ENCODE measurements at places on chromosomes 12 and 14.

DNA sequence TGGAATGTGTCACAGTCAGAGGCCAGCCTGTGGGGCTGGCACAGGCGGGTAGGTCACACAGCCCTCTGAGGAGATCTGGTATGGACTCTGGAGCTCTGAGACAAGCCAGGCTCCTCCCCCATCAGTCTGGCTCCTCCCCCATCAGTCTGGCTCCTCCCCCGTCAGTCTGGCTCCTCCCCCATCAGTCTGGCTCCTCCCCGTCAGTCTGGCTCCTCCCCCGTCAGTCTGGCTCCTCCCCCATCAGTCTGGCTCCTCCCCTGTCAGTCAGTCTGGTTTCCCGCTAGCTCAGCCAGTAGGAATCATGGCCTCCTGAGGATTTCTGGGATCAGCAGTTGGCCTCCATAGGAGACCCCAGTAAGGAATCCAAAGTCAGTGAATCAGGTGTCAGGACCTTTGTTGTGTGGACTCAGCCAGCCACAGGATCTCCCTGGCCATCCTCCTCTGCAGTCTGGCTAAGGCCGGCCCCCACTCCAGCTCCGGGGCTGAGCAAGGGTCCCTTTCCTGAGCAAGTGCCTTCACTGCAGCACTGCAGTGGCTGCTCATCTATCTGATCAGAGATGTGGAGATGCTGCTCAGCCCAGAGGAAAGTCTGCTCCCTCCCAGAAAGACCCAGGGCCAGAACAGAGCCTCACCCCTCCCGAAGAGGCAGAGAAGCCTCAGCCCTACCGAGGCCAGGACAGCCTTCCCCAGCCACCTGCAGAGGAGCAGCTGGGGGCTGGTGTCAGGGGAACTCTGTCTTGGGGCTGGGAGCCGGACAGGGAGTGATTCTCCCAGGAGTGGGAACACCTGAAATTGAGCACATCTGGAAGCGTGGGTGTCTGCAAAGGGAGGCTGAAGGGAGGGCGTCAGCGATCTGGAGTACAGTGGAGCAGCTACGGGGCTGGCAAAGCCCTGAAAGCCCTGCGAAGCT, 35.7 kb downstream of the IQSEC3 start:
- DNase-seq: no peak

DNA sequence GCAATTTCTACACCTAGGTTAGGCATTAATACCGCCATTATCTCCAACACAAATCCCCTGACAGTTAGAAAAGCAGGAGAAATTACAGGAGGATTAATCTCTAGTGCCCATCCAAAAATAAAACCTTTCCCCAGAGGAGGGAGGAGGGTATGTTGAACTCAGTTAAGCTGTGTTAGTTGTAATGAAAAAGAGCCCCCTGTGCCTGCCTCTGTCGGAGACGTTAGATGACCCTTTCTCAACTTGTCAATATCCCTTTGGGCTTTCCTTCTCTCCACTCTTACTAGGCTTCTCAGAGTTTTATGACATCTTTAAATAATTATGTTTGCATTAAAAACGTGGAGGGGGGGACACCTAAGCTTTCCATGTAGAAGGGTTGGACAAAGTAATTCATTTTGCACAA, 278.2 kb downstream of the PDZRN4 start:
- no peak for DNase-seq

GRCh38 chr12:79012636-79013035, 148.1 kb downstream of the SYT1 start:
- DNase-seq: no peak

- no peak for DNase-seq
These were observed 28.5 kb downstream of the CD9 start for GRCh38 chr12:6228535-6229223.

- no peak for DNase-seq
These were observed 154.6 kb upstream of the OTX2 start for GRCh38 chr14:56964895-56965294.

- DNase-seq: no peak
These were observed 89.7 kb downstream of the PTCSC3 start for GRCh38 chr14:36086629-36087395.

DNA sequence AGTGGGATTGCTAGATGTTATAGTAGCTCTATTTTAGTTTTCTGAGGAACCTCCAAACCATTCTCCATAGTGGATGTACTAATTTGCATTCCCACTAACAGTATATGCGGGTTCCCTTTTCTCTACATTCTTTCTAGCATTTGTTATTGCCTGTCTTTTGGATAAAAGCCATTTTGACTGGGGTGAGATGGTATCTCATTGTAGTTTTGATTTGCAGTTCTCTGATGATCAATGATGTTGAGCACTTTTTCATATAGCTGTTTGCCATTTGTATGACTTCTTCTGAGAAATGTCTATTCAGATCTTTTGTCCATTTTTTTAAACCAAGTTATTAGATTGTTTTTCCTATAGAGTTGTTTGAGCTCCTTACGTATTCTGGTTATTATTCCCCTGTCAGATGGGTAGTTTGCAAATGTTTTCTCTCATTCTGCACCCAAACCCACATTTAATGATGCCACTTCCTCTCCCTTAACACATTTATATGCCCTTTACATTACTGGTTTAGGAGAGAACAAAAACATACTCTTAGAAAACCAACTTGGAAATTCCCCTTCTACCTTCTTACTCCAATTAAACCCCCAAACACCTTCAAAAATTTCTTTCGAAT, 48.2 kb downstream of the NELL2 start:
- DNase-seq: no peak

GRCh38 chr12:107912421-107913004, 138.0 kb downstream of the ASCL4 start:
- DNase-seq: peak; percentile 61

DNA sequence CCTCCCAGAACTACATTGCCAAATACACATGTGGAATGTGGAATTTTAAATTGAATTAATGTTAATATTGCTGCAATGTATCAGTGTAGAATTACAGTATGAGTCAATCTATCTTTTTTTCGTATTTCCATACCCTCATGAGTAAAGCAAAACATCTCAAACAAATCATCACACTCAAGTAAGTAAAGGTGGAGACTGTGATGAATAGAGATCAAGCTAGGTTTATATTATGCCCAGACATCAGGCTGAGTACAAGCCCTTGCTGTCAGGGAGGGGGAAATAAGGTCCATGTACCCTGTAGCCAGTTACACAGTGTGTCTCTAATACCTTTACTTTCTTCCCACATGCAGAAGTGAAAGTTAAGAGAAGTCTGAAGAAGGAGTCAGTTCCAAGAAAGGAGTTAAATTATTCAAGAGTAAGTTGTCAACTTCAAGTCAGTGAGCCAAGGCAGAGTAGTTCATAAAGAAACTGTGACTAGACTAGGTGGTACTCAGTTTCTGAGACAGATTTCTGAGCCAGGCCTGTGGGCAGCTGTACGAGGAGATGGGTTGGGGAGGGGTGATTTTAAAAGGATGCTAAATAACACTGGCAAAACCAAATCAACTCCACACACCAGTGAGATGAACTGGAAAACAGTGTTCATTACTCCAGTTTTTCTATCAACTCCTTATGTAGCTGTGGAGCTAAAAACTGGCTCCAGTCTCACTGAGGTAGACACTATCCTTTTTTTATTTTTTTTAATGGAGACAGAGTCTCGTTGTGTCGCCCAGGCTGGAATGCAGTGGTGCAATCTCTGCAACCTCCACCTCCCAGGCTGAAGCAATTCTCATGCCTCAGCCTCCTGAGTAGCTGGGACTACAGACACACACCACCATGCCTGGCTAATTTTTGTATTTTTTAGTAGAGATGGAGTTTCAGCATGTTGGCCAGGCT, 23.8 kb upstream of the STK38L start:
- DNase-seq: no peak

- no peak for DNase-seq
These were observed 19.3 kb downstream of the NFKBIA start for GRCh38 chr14:35385042-35385839.

DNA sequence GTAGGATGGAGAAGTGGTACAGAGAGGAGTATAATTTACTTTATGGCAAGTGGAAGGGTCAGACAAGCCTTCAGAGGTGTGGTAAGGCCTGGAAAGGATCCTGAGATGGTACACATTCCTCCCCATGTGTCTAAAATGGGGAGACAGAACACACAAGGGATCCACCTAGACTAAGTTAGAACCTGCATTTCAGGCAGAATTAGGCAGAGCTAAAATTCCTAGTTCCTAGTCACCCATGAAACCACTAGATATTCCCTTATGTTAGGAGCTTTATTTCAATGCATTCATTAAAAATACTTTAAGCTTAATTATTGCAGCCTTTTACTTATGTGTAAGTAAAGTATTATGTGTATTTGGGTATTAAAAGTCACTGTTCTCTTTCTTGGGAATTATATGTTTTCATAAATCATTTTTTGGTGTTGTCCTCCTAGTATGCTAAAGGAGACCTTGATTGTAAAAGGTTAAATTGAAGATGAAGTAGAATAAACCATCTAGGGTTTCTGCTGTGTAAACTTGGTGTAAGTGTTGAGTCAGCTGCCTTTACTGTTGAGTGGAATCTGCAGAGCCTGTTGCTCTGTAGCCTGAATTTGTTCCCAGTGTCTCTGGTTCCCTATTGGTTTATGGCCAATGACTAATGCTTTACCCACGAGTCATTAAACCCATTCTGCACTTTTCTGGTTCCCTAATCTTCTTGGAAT, 423.2 kb downstream of the ATP23 start:
- DNase-seq: no peak

- no peak for DNase-seq
These were observed 47.5 kb upstream of the SMCO2 start for GRCh38 chr12:27399074-27399473.

- DNase-seq: no peak
These were observed 75.0 kb downstream of the EP400 start for GRCh38 chr12:132024758-132025157.

- DNase-seq: no peak
These were observed 19.7 kb downstream of the ELK3 start for GRCh38 chr12:96213869-96214268.

DNA sequence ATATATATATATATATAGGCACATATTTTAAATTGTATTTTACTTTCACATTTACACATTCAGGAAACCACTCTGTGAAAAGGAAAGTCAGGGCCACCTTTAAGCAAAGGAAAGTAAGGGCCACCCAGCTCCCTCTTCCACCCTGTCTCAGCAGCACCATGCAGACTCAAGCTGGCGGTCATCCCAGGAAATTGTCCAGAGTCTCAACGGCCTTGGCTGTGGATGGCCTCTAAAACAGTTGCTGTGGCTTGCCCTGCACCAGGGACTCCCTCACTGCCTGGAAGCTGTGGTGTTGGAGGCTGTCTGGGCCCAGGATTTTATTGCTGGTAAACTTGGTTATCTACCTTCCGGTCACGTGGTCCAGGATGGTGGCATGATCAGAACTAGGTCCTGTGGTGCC, 11.8 kb upstream of the RPL10L start:
- DNase-seq: no peak

- no peak for DNase-seq
These were observed 447.6 kb upstream of the CCDC196 start for GRCh38 chr14:66038618-66039017.

- no peak for DNase-seq
These were observed 70.5 kb downstream of the ITPK1 start for GRCh38 chr14:93045211-93045674.

DNA sequence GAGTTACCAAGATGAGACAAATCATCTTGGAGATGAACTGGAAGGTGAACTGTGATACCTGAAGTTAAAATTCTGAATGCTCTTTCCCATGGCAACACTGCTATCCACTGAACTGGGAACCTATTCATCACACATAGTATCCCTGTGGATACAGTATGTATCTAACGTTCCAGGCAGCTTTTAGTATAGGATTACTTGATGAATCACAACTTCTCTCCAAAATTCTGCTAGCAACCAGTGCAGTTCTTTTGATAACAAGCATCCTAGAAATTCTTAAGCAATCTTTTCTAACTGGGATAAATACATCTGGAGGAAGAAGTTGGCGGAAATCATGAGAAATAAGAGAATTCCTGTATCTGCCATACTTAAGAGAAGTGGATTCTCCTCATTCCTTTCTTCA, 66.4 kb downstream of the PAWR start:
- no peak for DNase-seq

DNA sequence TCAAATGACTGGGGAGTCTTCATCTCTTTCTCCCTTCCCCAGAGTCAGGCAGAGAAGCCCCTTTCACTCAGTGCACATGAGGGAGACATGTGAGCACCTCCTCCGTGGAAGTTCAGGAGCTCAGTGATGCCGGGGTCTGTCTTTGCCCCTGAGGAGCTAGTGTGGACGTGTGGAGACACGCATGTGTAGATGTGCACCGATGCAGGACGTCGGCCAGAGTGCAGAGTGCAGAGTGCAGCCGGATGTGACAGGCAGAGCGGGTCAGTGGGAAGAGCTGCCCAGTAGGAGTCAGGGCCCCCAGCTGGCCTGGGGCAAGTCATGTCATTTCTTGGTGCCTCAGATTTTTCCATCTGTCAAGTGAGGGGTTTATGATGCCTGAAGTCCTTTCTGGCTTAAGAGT, 20.7 kb downstream of the TSPAN9 start:
- no peak for DNase-seq

GRCh38 chr14:60723907-60724618, at the start of gene SIX4:
Gene SIX4 (minus strand): TSS chr14:60724351. CDS start chr14:60724074, 277 bp downstream.
- DNase-seq: peak; percentile 11

DNA sequence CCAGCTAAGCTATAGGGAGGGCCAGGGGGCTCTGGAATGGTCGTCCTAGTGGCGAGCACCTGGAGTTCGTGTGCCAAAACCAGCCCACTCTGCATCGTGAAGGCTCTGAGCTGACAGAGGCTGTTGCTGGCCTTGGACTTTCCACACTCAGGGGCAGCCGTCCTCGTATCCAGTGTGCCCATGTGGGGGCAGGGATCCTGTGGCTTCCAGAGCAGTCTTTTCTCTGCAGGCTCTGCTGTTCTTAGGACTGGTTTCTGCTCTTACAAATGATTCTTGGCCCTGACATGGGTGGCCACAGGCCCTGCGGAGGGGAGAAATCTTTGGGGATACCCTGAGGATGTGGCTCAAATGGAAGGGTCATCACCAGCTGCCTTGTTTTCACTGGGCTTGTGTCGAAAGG, 177.4 kb upstream of the FKBP4 start:
- no peak for DNase-seq

DNA sequence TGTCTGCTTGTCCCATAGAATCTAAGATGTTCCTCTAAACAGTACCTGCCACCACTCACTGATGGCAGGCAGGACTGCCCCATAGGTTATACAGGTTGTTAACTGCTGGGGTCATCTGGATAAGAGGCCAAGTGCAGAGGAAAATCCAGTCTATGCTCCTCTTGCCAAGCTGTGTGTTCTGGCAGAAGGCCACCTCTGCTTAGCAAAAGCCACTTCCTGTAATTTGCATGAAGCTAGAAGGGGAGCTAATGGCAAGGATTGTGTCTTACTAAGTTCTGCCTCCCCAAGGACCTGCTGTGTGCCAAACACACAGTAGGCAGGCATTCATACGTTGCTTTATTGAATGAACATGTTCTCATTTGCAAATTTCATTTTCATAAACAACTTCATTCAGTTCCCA, 445.4 kb downstream of the BCL11B start:
- DNase-seq: no peak

DNA sequence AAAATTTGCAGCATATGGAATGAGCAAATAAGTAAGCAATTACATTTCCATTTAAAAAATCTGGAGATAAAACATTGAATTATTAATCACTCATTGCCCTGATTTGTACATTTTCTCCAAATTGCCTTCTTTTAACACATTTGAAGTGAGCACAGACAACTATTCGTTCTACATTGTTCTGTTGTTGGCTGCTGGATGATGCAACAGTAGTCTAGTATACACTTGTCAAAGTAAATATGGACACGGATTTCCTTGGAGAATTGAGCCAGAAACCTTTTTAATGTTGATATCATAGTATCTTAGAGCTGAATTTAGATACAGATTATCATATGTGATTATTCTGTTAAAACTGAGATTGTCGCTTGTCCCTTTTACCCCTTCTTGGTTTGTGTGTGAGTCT, 188.2 kb downstream of the FUT8 start:
- no peak for DNase-seq

GRCh38 chr12:13288937-13289652, 92.6 kb downstream of the EMP1 start:
- no peak for DNase-seq

All from stimulated activated CD4-positive, alpha-beta T cell treated with anti-CD3 and anti-CD28 coated beads, Interleukin-4, amount 100 ng/mL, for 24 hours (primary cell).